ENCODE measurements at places on chromosomes 16 and 17. TPM values are rescaled to one million over a fixed set of nuclear protein-coding genes. Genes with fewer than 3 reads are reported as not detected.
A peak's percentile ranks its signal among the peaks of the same experiment; 100 is the strongest.

TLCD3B gene
- 3.4 TPM for total RNA-seq

GRCh38 chr17:57294629-57295501 is 38.5 kb downstream of the MSI2 start:
- DNase-seq: no peak

- no peak for DNase-seq
Measured at GRCh38 chr16:3674513-3675295, 20.2 kb downstream of the DNASE1 start.

GNGT2 gene
- not detected for total RNA-seq

DNA sequence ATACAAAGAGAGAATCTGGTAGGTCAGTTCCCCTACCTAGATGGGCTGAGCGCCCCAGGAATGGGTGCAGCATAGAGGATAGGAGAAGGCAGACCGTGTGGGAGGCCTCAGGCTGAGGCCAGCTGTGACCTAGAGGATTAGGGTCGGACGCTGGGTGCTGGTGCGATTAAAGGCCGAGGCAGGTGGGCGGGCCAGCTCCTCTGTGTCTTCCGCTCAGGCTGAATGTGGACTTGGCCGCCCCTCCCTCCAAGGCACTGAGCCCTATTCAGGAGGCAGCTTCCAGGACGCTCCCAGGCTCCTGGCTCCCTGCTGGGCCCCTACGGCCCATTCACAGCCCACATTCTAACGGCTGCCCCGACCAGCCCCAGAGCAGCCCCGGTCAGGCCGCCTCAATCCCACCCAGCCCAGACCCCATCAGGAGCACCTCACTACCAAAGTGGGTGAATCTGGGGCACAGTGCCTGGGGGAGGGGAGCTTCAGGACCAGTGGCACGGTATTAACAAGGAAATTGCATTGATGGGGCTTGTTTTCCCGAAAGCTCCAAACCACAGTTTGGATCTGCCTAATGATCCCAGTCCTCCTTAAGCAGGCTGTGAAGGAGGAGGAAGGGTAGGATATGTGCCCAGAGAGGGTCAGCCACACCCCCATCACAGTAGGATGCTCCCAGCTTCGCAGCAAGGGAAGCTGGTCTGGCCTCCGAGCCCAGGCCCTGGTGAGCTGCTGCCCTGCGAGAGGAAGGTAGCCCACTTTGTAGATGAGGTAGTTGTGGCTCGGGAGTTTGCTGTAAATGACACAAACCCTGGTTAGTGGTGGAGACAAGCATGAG is 14.5 kb downstream of the RHBDL3 start:
- no peak for DNase-seq

OR3A3 gene
- total RNA-seq: not detected

DNA sequence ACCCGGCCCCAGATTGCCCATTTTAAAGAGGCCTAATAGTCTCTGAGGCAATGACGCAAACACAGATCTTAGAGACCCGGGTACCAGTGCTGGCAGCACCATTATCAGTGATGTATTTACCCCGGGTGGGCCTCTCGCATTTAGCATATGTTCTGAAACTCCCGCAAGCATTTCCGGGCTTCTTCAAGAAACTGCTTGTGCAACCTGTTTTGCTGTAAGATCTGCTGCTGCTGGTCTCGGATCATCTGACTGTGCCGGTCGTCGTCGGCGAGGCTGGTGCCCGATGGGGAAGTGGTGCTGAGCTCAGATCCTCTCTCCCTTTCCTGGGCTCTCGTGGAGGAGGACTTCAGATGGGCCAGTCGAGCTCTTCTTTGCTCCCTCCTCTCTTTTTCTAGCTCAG is 12.5 kb downstream of the CEP295NL start:
- DNase-seq: no peak

DNA sequence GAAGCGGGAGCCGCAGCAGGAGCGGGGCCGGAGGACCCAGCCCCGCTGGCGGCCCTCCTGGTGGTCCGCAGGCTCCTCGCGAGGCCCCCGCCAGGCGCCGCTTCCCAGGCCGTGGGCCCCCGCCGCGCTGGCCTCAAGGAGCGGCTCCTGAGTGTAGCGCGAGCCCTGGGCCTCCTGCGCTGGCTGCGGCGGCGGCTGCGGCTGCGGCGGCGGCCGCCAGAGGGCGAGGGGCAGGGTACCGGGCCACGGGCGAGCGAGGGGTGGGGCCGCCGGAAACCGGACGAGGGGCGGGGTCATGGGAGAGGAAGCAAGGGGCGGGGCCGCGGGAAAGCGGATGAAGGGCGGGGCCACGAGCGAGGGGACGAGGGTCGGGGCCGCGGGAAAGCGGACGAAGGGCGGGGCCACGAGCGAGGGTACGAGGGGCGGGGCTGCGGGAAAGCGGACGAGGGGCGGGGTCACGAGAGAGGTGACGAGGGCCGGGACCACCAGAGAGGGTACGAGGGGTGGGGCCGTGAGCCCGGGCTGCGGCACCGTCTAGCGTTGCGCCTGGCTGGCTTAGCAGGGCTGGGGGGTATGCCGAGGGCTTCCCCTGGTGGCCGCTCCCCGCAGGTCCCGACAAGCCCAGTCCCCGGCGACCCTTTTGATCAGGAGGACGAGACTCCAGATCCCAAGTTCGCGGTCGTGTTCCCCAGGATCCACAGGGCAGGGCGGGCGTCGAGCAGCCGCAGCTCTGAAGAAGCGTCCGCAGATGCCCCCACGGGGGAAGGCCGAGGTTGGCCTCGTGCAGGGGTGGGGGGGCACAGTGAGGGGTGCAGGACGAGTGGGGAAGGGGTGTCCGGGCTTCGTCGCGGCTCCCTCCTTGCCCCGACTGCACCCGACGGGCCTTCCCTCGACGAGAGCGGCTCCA is 1.7 kb downstream of the MYO15B start:
- peak; percentile 83 for DNase-seq

TEKT1 gene
- not detected for total RNA-seq

SGCA gene
- total RNA-seq: not detected

DNA sequence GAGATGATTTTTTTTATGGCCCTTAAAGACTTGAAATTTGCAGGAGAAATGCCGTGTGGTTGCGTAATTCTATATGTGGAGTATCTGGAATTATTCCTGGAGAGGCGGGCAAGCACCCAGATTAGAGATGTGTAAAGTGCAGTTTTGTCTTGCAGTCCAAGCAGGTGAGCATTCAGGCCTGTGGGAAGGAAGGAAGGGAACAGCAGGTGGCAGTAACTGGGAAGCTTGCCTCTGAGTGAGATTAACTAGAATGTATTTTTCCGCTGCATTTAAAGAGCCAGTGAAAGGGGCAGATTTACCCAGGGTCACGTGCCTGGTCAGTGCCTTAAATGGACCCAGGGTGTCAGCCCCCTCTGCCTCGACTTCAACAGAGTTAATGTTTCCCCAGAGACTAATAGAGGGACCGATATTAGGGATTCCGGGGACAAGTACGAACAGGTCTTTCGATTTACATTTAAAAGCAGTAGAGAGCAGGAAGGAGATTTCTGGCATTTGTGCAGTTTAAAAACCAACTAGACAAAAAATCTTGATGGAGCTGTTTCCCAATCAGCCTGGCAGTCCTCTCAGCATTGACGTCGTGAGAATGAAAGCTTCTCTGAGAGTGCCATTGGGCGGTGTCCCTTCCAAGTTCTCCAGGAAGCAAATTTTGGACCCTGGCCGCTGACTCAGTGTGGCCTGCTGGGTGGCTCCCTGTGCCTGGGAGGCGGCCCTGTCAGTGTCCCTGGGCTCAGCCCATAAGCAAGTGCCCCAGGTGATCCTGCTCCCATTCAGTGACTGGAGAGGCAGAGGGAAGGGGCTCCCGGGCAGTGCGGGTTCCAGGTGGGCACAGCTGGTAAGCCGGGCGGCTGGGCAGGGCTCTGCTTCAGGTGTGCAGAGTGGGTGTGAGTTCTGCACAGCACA is 38.2 kb downstream of the KSR1 start:
- peak; percentile 73 for DNase-seq

CCL16 gene
- total RNA-seq: not detected

- DNase-seq: no peak
Measured at GRCh38 chr17:7982666-7983065, 19.7 kb upstream of the GUCY2D start.

- DNase-seq: no peak
Measured at GRCh38 chr16:11004351-11004750, 60.0 kb downstream of the CLEC16A start.

- no peak for DNase-seq
Measured at GRCh38 chr17:58306131-58306951, 22.3 kb downstream of the TSPOAP1 start.

GRCh38 chr17:69246726-69247375 is 18.2 kb upstream of the ABCA10 start:
- DNase-seq: peak; percentile 18

- no peak for DNase-seq
Measured at GRCh38 chr17:50802609-50803571, 32.5 kb upstream of the WFIKKN2 start.

All from Caki2 (cell line).